ENCODE measurements at places on chromosomes 3 and 15.

DNA sequence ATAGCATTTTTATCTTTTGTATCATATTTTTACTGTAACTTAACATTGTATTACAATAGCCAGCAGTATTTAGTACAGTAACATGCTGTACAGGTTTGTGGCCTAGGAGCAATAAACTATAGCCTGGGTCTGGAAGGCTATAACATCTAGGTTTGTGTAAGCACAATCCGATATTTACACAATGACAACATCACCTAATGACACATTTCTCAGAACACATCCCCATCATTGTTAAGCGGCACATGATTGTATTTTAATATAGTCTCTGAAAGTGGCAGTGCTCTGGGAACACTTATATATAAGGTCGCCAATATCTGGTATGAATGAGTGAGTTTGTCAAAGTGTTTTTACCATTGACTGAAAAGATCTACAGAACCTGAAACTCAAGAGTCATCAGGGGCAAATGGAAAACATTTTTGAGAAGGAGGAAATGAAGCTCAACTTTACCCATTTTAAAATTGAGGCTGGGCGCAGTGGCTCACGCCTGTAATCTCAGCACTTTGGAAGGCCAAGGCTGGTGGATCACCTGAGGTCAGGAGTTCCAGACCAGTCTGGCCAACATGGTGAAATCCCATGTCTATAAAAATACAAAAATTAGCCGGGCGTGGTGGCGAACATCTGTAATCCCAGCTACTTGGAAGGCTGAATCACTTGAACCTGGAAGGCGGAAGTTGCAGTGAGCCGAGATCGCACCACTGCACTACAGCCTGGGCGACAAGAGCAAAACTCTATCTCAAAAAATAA is 38.8 kb upstream of the TNFSF10 start:
- no peak for DNase-seq

DNA sequence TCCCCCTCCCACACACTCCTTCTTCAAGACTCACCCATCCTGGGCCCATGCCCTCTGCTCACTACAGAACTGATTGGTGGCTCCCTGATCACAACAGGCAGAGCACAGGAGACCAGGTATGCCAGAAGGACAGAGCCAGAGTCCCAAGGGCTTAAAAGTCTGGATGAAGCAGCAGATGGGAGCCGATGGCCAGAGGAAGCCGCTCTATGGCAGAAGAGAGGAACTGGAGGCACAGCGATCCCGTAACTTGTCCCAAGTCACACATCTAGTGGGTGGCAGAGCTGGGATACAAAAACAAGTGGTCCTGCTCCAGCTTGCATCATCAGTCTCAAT is 20.7 kb downstream of the ITGA11 start:
- no peak for DNase-seq

DNA sequence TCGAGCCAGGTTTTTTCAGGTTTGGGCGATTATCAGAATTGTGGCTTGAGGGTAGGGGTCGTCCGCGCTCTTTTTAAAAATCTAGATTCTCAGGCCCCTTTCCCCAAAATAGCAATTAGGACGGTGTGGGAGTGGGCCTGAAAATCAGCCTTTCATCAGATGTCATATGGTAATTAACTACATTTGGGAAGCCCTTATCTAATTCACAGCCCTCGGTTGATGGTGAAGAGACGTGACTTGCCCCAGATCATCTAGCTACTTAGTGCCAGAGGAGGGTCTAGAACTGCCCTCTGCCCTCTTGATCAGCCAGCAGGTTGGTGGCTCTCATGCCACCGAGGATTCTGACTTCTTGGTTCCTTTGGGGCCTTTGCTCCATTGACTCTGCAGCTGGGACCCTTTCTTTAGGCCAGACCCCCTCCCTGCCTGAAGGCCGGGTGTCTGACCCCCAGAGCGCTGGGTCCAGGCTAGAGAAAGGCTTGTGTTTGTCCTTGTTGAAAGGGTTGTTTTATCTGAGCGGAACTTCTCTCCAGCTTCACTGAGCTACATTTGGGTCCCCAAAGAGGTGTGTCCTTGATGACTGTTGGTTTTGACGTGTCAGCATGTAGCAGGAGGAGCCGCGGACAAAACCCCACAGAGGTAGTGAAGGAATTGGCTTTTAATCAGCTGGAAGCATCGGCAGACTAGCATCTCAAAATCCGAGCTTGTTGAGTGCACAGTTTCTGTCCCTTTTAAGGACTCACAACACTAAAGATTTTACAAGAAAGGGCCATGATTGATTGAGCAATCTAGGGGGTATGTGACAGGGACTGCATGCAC is 857 bp downstream of the AEN start:
- DNase-seq: peak; percentile 74

GRCh38 chr3:195239121-195239520 is 31.8 kb downstream of the XXYLT1 start:
- no peak for DNase-seq

- no peak for DNase-seq
Measured at GRCh38 chr3:99768808-99769501, 48.7 kb upstream of the CMSS1 start.

- DNase-seq: no peak
Measured at GRCh38 chr3:59153648-59154047, 103.8 kb upstream of the CFAP20DC start.

GRCh38 chr3:9884555-9885165 is 4.6 kb upstream of the CIDEC start:
- DNase-seq: no peak

GRCh38 chr3:63961891-63962290 is 49.7 kb upstream of the SCAANT1 start:
- peak; percentile 81 for DNase-seq

GRCh38 chr3:126314305-126314789 is 42.9 kb downstream of the KLF15 start:
- no peak for DNase-seq
